ENCODE measurements at places on chromosomes 2 and 18.

DNA sequence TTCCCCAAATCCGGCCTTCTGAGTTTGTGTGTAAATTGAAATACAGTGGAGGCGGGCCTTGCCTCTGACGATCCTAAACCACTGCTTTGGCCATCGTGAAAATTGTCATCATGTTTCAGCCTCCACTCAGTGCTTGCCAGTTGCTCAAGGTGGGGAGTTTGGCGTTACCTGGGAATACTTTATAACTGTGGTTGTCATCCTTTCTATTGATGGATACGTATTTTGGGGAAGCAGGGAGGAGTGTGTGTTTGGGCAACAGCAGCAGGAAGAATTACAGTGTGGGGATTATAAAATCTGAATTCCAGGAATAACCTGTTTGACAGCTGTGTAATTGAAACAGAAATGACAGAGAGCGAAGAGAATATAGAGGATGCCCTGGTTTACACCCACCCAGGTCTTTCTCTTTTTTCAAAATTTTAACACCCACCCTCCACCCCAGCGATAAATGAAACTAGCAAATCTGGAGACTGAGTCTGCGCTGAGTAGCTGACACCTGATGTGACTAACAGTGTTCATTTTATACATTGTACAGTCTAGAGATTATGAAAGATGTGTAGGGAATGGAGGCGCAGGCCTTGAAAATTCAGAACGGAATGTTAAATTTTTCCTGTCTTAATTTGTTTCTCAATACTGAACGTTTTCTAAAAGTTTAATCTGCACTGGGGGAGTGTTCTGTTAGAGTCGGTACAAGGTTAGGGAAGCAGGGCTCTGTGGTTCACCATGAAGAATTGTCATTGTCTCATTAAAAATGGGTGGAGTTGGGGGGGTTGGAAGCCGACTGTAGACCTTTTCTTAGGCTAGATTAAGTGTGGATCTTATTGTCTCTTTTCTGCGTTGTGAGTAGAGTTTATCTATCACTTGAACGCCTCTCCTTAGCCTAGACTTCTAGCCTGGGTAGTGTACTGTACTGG, 1.6 kb downstream of the MAP4K4 start:
- no peak for DNase-seq

GRCh38 chr2:11344956-11345677, 681 bp upstream of the ROCK2 start:
- DNase-seq: peak; percentile 52

- DNase-seq: no peak
Measured at GRCh38 chr2:143796051-143796450, 666.8 kb downstream of the ARHGAP15 start.

- DNase-seq: no peak
Measured at GRCh38 chr2:109724533-109725460, 69.3 kb upstream of the RGPD5 start.

DNA sequence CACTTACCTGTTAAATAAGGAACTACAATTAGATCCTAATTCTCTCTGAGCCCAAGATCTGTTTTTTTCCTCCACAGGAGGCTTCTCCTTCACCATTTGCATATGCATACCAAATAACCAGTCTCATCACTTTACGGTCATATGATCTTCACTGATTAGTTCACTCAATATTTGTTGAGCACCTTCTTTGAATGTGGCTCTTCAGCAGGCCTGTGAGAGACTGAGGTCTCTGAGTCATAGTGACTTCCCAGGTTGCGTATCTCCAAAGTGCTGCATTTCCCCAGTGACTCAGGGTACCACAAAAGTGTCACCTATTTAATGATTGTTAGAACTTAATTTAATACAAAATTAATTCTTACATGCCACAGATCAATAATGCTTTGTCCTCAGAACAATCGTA, 108.8 kb upstream of the TRIB2 start:
- DNase-seq: no peak

DNA sequence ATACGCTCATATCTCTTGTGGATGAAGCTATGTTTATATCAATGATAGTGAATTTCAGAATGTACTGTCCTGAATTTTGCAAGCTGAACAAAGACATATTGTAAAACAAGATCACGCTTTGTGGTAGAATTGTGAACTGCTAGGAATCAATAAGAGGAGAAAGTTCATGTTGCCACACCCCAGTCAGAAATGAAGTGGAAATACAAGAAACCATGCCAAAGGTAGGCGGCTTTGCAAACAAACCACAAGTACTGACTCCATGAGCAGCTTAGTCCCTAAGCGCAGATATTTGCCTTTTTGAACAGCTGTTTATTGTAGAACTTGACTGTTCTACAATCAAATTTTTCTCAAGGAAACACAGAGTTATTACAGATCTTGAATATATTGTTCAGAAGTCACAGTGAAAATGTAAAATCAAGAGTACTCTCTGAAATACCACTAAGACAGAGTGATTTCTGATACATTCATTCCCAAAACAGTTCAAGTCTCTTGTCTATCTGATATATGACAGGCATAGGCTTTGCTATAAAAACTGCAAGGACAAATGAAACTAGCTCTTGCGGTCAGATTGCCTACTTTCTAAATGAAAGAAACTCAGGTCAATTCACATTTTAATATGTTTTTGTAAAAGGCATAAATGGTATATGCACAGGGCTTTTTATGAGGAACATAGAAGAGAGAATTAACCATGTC, 120.9 kb upstream of the CDH19 start:
- DNase-seq: no peak

- no peak for DNase-seq
Measured at GRCh38 chr2:233349005-233349998, 5.0 kb upstream of the DGKD start.

Measured in kidney capillary endothelial cell (primary cell).